ENCODE measurements at places on chromosomes 7 and 10. TPM values are rescaled to one million over a fixed set of nuclear protein-coding genes. Genes with fewer than 3 reads are reported as not detected.

Gene CYP2C8
- 0.21 TPM for total RNA-seq

Gene FAM131B
- 0.42 TPM for total RNA-seq

GRCh38 chr10:58282615-58283014, 13.7 kb downstream of the CISD1 start:
- no peaks in the 10 kb centered on the region for H3K27me3 ChIP-seq
- H3K4me1 ChIP-seq: peaks cover 18% of the 10 kb centered on the region
- no peak for DNase-seq
- peaks cover 2% of the 10 kb centered on the region for H3K36me3 ChIP-seq
- H3K4me3 ChIP-seq: peak overlapping the region; percentile 61

Gene CSGALNACT2
- total RNA-seq: 51.4 TPM

GRCh38 chr7:107277331-107277730, 108.5 kb downstream of the HBP1 start:
- no peaks in the 10 kb centered on the region for H3K27me3 ChIP-seq
- peaks cover 2% of the 10 kb centered on the region for H3K36me3 ChIP-seq
- no peak overlapping the region for H3K27ac ChIP-seq
- H3K4me1 ChIP-seq: peaks cover 2% of the 10 kb centered on the region
- no peak overlapping the region for H3K4me3 ChIP-seq
- no peak for DNase-seq

- no peak for DNase-seq
- H3K4me1 ChIP-seq: no peaks in the 10 kb centered on the region
These were observed 396.1 kb downstream of the TNS3 start for GRCh38 chr7:47185839-47186238.

GRCh38 chr10:47098964-47099363, 187.7 kb downstream of the PTPN20 start:
- no peak overlapping the region for H3K27ac ChIP-seq
- no peaks in the 10 kb centered on the region for H3K36me3 ChIP-seq
- H3K27me3 ChIP-seq: peaks cover 5% of the 10 kb centered on the region

GRCh38 chr10:70549962-70550458, 52.5 kb downstream of the PRF1 start:
- no peak overlapping the region for H3K27ac ChIP-seq
- peaks cover 11% of the 10 kb centered on the region for H3K27me3 ChIP-seq
- H3K4me1 ChIP-seq: peaks cover 2% of the 10 kb centered on the region
- no peak overlapping the region for H3K4me3 ChIP-seq

GRCh38 chr10:21530641-21531040, 3.4 kb upstream of the MLLT10 start:
- H3K4me1 ChIP-seq: peaks cover 24% of the 10 kb centered on the region
- no peaks in the 10 kb centered on the region for H3K36me3 ChIP-seq
- H3K27me3 ChIP-seq: no peaks in the 10 kb centered on the region
- H3K27ac ChIP-seq: no peak overlapping the region
- H3K4me3 ChIP-seq: no peak overlapping the region
- DNase-seq: no peak
